ENCODE measurements at places on chromosomes 6 and 20.

DNA sequence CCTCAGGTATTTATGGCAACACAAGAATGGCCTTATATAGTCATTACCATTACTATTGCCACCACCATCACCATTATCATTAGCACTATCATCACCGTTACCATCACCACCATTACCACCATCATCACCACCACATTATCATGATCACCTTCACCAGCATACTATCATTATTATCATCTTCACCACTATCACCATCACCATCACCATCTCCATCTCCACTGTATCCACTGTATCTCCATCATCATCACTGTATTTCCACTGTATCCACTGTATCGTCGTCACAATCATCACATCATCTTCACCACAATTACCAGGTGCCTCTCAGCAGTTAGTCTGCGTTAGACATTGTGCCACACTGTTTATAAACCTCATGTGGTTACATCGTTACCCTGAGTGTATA is 45.3 kb downstream of the GGTLC1 start:
- no peak for DNase-seq

- DNase-seq: no peak
Measured at GRCh38 chr6:55782275-55782674, 93.1 kb downstream of the BMP5 start.

- DNase-seq: no peak
Measured at GRCh38 chr6:155200012-155200411, 63.8 kb upstream of the CLDN20 start.

- no peak for DNase-seq
Measured at GRCh38 chr6:14874975-14875480, 370.8 kb upstream of the JARID2 start.

DNA sequence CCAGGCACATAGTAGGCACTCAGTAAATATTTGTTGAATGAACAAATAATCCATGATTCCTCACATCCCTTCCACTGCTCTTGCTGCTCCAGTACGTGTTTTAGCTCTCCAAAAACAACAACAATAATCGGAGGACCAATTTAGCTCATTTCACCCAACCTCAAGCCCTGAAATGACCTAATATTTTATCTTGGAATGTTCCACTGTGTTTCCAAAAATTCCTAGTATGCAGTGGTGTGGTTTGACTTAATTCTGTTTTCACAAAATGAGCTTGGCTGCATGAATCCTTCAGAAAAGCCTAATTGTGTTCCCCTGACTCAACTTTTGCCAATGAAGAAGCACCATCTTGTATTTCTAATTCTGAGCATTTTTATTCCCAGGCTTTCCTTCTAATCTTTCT is 168.0 kb upstream of the PHACTR1 start:
- DNase-seq: no peak

DNA sequence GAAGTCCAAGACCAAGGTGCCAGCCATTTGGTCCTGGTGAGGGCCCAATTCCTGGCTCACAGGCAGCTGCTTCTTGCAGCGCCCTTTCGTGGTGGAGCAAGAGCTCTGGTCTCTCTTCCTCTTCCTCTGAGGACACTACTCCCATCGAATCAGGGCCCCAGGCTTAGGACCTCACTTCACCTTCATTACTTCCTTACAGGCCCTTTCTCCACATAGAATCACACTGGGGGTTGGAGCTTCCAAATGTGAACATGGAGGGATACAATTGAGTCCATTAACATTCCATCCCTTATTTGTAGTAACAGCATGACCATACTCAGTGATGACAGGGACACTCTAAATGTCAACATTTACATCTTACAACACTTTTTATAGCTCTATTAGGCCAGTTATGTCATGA is 2.3 kb downstream of the RAMACL start:
- no peak for DNase-seq

- DNase-seq: no peak
Measured at GRCh38 chr6:56364431-56364826, 117.0 kb upstream of the COL21A1 start.

- no peak for DNase-seq
Measured at GRCh38 chr20:15842872-15843271, 730.4 kb downstream of the KIF16B start.

- DNase-seq: no peak
Measured at GRCh38 chr6:94902974-94903628, 674.2 kb upstream of the MANEA start.

DNA sequence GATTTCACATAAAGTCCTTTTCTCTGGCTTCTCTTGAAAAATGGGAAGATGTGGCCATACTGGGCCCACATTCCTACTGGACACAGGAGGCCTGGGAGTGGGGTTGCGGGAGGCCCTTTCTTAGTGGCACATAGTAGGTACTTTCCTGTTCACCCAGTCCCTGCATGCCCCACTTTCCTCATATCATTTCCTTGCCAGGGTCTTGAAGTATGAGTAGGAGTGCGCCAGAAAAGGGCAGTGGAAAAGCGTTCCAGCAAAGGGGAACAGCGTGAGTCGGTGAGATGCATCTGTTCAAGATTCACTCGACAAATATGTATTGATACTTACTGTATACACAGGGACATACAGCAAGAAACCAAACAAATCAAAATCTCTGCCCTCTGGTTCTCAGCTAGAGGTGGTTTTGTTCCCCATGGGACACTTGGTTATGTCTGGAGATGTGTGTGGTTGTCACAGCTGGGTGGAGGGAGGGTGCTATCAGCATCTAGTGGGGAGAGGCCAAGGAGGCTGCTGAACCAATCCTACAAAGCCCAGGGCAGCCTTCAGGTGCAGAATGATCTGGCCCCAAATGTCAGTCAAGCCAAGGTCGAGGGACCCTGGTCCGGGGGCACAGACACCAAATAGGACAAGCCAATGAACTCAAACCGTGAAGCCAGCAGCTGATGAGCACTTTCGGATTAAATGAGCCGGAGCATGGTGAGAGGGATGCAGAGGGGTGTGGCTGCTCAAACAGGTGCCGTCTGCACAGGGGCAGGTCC is 151.4 kb downstream of the CEBPB start:
- DNase-seq: no peak

DNA sequence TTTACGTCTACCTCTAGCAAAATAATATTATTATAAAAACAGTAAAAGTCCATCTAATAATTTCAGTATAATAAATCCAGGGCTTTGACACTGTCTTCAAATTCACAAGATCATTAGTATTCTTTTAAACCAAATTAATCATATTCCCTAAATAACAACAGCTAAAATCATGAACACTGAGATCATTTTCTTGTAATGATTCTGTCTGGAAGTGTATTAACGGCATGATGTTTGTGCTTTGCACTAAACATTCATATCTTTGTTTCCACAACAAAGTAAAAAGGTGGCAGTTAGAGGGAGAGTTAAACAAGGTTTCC is 18.8 kb downstream of the HIVEP2 start:
- DNase-seq: no peak

- DNase-seq: no peak
Measured at GRCh38 chr6:41460742-41461336, 85.3 kb upstream of the FOXP4 start.

DNA sequence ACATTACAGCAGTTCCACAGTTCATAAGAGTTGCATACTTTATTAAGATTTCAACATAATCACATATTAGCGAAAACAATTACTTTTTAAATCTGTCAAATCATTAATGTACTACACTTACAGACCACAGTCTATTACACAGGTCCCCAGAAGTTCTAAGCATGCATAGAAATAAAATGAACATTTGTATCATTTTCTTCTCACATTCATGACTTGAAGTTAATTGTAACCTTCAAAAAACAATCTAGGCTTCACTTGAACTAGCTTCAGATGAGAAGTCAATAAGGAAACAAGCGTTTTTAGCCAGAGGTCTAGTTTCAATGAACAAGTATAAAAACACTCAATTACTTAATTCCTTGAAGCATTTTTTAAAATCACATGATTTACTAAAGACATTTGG is 238.3 kb downstream of the HACE1 start:
- no peak for DNase-seq

DNA sequence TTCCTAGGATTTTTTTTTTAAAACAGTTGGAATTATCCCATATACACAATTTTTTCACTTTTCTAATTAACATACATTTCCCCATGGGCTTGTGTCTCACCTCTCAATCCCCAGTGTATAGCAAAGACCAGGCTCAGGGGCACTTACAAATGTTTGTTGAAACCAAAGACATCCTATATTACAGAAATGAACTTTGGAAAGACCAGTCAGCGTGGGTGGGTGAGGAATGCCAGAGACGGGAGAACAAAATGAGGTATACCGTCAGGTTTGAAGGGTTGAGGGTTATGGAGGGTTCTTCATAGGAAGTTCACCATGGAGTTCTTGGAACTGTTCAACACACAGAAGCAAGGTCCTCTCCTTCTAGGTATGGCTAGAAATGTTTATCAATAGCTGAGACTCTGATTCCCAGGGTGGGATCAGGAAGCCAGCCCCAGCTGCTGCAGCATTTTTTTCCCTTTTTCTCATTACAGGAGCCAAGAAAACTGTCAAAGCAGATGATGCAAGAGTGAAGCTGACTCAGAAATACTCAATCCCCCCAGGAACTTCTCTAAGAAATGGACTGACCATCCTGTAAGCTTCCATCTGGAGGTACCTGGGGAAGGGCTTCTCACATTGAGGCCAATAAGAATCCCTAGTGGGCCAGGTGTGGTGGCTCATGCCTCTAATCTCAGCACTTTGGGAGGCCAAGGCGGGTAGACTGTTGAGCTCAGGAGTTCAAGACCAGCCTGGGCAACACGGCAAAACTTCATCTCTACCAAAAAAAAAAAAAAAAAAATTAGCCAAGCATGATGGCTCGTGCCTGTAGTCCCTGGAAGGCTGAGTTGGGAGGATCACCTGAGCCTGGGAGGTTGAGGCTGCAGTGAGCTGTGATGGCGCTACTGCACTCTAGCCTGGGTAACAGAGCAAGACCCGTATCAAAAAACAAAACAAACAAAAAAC is 15.9 kb upstream of the TBC1D20 start:
- no peak for DNase-seq

DNA sequence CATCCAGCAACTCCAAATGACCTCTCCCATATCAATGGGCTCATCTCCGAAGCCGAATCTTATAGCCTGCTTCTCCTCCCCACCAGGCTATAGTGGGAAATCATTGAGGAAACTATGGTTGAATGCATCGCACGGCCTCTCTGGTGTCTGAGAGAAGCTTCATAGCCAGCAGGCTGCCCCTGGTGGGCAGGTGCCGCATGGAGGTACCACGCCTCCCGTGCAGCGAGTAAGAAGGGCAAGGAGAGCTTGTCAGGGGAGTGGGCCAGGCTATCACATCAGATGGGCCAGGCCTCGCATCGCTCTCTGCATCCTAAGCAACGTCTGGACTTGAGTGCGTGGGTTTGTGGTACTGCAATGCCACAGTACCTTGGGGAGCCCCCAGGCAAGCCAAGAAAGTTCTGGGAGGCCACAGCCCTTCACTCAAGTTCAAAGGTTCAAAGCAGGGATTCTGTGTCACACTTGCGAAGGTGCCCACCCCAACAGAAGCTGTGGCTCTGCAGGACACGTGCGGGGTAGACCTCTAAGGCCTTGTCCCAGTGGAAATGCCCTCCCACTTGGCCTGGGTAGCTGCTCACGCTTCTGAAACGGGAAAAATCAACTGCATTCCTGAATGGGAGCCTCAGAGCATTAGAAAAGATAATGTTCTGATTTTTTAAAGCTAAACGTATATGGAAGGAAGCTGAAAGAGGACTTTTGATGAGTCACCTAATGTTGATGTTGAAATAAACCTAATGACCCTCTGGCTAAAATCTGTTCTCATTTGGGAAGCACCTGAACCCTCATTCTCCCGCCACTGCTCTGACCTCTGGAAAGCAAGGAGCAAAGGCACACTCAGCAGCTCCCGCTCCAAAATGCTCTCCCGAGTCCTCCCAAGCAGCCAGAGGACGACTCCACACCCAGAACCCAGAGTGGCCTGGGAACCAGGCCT is 8.4 kb upstream of the IRF4 start:
- DNase-seq: no peak

- no peak for DNase-seq
Measured at GRCh38 chr6:167341038-167341583, 16.2 kb downstream of the TTLL2 start.

GRCh38 chr20:36149469-36149868 is 5.1 kb upstream of the EPB41L1 start:
- DNase-seq: no peak

DNA sequence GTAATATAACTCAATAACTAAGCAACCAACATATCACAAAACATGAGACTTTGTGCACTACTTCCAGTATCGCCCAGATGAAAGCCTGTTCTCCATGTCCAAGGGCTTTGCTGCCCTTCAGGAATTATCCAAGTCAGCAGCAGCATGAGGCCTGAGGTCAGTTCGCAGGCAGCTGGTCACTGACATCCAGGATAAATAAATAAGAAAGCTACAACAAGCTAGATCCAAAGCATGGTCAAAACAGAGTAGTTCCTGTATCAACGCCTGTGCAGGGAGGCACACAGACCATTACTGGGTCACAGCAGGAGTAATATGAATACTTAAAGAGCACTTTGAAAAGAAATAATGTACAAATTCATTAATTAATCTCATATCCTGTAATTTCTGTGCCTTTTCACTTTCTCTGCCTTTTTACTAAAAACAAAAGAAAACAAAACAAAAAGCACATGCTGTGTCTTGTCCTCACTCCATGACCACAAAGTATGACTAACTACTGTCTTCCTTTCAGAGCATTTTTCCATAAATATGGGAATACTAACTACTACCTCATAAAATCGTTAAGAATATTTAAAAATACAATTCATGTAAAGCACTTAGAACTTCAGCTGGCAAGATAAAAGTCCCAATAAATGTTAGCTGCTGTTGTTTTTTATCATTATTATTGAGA is 374.9 kb upstream of the IRAK1BP1 start:
- no peak for DNase-seq

- peak; percentile 11 for DNase-seq
Measured at GRCh38 chr6:149190224-149190831, 127.2 kb upstream of the TAB2 start.

DNA sequence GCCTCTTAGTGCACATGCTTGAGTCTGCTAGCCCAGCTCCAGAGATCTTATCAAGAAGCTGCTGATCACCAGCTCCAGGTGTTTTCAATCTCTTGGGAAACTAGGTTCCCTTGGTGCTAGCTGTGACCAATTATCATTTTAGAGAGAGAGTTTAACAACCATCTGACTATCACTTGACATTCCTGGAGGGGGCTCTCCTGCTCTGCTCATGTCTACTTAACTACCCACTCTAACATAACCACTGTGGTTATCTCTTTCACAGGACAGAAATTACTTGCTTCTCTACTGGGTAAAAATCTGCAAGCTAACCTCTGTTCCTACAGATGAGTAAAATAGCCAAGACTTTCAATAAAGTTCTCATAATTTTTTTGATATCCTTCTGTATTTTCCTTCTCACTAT is 823.4 kb upstream of the GJE1 start:
- DNase-seq: no peak

DNA sequence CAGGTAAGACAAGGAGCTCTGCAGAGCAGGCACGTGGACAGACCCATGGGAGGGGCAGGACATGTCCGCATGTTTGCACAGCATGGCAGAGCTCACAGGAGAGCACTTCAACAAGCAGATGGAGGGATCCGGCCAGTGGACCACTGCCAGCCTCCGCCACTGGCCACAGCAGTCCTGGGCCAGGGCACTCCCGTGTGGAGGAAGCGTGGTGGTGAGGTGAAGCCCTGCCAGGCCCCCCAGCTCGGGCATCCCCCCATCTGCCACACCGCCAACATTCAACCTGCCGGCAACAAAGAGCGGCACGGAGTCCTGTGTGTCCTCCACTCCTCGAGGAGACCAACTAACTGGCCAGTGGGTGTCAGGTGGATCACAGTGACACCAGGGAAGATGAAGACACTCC is 104.3 kb upstream of the AGPAT4 start:
- no peak for DNase-seq

GRCh38 chr6:142913511-142914047 is 31.4 kb downstream of the HIVEP2 start:
- DNase-seq: no peak
